Left cardiac atrium (tissue), 4 donors: ENCODE measurements at places on chromosomes 2 and 18. TPM values are rescaled to one million over a fixed set of nuclear protein-coding genes. Genes with fewer than 3 reads are reported as not detected.

- DNase-seq: no peak
Measured at GRCh38 chr2:217650229-217650628, 352.6 kb downstream of the TNS1 start.

DNA sequence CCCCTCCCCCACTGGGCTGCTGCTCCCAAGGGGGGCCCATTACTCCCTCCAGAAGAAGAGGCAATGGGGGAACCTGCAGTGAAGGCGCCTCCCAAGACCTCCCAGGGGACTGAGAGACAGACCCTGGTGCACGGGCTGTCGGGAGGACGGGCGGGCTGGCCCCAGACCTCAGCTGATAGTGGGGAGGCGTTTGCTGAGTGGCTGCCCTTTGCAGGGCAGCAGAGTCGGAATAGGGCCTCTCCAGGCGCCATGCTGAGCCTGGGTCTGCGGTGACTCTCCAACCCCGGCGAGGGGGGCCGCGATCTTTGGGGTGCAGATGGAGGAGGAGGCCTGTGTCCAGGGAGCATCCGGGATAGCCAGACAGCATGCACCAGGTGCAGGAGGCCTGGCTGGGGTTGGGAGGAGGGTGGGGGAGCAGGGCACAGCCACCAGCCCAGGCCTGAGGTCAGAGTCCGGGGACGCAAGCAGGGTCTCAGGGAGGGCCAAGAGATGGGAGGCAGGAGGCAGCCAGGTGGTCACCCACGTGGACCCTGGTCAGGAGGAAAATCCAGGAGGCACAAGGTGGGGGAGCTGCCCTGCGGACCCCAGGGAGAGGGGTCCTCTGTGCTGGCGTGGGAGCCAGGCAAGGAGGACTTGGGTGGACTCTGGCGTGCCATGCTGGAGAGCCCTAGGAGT is 11.0 kb downstream of the CROCC2 start:
- peak; percentile 25 for DNase-seq

The LIMS4 gene
- total RNA-seq: 2.7 TPM

GRCh38 chr2:235740821-235741220 is 247.0 kb downstream of the AGAP1 start:
- DNase-seq: no peak

- no peak for DNase-seq
Measured at GRCh38 chr2:19989342-19989666, 601 bp downstream of the WDR35 start.

DNA sequence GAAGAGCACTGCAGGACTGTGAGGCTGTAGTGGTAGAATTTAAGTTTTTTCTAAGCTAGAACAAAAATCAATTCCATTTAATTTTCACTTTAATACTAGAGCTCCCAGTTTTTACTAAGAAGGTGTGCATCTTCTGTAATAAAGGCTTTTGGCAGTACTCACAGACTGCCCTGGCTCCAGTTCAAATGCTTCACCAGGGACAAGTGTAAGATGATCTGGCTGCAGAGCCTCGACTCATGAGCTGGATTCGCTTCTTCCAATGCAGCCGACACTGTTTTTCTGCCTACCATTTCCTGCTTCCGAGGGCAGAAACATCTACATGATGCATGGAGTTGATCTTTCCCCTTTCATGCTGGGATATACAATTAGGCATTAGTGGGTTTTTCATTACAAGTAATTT is 87.0 kb downstream of the FARSB start:
- DNase-seq: peak; percentile 43

The SAG gene
- not detected for total RNA-seq

DNA sequence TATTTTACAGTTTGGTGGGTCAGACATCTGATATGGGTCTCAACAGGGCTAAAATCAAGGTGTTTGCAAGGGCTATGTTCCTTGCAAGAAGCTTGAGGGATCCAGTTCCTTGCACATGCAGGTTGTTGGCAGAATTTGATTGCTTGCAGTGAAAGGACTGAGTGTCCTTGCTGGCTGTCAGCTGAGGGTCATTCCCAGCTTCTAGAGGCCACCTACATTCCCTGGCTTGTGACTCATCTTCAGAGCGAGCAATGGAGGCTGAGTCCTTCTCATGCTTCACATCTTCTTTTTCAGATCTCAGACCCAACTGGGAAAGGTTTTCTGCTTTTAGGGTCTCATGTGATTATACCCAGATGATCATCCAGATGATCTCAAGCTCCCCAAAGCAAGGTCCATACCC is 12.4 kb downstream of the MEX3C start:
- no peak for DNase-seq

- no peak for DNase-seq
Measured at GRCh38 chr18:46474487-46475389, 182.3 kb downstream of the LOXHD1 start.

The RAB12 gene
- total RNA-seq: 69.5 TPM
